ENCODE measurements at places on chromosomes 5 and 9. TPM values are rescaled to one million over a fixed set of nuclear protein-coding genes. Genes with fewer than 3 reads are reported as not detected.

PRRX2 gene
- 1.5 TPM for total RNA-seq

SPAG8 gene
- 4.6 TPM for total RNA-seq

PHF24 gene
- 0.29 TPM for total RNA-seq

ROR2 gene
- 21.5 TPM for total RNA-seq

APBA1 gene
- total RNA-seq, result 10.7 TPM

Data from mucosa of gallbladder (tissue), 1 donor.